T-helper 2 cell treated with Interferon-gamma antibody and Interleukin-4, amounts not matched to agents 5 μg/mL and 100 μg/mL, for 36 hours (primary cell): ENCODE measurements at places on chromosomes 7 and 10.

DNA sequence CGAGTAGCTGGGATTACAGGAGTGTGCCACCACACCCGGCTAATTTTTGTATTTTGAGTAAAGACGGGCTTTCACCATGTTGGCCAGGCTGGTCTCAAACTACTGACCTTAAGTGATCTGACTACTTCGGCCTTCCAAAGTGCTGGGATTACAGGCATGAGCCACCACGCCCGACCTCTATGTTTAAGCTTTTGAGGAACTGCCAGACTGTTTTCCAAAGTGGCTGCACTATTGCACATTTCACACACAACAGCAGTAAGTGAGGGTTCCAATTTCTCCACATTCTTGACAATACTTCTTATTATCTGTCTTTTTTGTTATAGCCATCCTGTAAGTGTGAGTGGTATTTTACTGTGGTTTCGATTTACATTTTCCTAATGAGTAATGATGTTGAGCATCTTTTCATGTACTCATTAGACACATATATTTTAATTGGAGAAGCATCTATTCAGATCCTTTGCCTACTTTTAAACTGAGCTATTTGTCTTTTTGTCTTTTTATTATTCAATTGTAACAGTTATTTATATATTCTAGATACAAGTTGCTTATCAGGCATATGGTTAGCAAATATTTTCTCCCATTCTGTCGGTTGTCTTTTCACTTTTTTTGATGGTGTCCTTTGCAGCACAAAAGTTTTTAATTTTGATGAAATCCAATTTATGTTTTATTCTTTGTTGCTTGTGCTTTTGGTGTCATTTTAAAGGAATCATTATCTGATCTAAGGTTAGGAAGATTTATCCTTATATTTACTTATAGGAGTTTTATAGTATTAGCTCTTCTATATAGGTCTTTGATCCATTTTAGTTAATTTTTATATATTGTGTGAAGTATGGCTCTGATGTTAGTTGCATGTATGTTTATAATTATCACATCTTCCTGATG lies 12.8 kb upstream of the IRF5 start:
- DNase-seq = no peak

DNA sequence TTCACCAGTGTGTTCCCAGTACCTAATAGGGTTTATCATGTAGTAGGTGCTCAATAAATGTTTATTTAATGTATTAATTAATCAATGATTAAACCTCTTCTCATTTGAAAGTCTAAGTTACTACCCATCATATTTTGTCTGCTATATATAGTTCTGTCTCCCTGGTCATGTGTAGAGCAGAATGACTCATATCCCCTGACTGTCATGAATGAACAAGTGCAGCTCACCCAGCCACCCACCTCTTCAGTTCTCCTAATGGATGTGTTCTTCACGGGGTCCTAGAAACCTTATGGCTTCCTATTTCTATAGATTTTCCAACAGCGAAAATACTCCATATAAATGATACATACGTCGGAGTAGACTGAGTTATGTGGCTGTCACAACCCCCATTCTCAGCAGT lies 64.5 kb downstream of the HIF1AN start:
- DNase-seq = no peak

DNA sequence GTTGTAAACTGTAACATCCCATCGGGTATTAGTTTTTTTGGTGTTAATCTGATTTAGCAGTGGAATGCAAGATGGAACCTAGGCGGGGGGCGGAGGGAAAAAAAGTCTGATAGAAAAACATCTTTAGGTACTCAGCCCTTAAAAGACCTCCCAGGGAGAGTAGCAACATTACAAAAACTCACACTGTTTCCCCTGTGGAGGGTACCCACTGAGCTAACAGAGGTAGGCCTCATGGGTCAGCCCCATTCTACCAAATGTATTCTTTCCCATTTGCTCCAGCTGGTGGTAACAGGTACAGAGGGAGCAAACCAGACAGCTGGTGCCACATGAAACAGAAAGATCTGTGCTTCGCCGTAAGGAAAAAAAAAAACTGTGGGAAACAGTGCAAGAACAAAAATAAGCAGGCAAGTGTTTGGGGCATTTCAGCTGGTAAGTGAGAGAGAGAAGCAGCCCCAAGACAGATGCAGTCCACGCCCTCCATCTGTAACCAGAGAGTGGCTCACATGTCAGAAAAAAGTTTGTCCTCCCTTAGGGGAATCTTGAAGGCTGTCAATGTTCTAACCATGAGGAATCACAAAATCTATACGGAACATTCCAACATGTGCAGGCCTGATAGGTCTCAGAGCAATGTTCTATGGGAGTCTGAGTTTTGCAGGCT lies 65.3 kb downstream of the HOXA1 start:
- DNase-seq = no peak

GRCh38 chr7:343227-343822 lies 53.4 kb downstream of the FOXL3 start:
- DNase-seq = no peak

DNA sequence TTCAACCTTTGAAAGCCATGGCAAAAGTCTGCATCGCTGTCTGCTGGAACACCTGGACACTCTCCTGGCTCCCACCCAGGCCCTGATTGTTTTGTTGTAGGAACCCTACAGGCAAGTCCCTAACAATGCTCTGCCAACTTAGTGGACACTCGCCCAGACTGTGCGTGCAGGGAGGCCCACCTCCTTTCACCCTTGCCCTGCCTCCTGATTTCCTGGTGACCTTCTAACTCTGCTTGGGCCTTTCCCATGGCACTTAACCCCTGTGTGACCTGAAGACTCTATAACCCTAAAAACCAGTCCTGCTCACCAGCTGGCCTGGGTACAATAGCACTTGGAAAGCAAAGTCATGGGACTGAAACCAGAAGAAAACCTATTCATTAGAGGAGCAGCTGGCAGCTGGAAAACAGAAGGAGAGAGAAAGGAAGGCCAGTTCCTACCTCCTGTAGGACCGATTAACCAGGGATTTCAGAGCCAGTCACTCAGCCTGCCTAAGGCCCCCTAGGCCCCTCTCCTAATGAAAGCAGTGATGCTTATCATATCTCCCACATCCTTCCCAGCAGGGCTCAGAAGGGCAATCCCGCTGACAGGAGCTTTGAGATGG lies 82.7 kb upstream of the KMT2E start:
- no peak for DNase-seq

- DNase-seq = no peak
Observed at GRCh38 chr10:124256151-124256550, 162.6 kb downstream of the OAT start.

DNA sequence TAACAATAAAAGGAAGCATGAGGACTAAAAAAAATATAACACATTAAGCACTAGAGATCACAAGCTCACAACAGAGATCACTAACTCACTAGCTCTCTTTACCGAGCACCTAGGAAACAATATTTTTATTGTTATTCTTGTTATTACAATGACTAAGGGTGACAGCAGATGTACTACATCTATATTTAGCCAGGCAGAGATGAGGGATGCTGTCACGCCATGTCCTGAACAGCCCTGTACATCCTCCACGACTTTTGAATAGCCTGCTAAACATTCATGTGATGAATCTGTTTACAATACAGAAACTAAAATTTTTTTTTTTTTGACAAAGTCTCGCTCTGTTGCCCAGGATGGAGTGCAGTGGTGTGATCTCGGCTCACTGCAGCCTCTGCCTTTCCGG lies 22.7 kb downstream of the FAM133B start:
- no peak for DNase-seq

DNA sequence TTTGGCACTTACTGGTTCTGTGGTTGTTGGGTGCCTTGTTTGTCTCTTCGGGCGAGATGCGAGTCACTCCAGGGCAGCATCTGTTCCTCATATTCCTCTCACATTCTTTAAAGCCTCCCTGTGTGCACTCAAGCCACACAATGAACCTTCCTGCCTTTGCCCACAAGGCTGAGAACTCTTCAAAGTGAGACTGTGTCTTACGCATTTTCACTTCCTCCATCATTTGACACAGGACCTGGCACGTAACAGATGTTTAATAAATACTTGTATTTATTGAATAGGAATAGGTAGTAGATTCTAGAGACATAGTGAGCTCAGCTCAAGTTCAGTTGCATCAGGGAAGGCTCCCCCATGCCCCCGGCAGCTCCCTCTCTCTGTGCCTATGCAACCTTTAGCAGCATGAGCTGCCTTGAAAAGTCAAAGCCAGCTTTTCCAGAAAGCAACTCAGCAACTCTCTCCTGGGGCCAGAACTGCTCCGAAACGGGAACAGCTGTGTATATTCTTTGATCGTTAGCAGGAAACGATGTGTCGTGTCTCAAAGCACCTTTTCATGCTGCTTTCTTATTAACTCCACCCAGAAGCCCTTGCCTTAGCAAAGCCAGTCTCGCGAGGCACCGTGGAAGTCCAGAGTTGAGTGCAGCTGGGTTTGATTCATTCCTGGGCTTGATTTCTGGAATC lies 97.5 kb downstream of the PFKFB3 start:
- DNase-seq = peak; percentile 33

- DNase-seq = no peak
Observed at GRCh38 chr7:42886129-42886528, 25.7 kb downstream of the C7orf25 start.

GRCh38 chr7:75048435-75049379 lies 24.9 kb downstream of the RCC1L start:
- no peak for DNase-seq

DNA sequence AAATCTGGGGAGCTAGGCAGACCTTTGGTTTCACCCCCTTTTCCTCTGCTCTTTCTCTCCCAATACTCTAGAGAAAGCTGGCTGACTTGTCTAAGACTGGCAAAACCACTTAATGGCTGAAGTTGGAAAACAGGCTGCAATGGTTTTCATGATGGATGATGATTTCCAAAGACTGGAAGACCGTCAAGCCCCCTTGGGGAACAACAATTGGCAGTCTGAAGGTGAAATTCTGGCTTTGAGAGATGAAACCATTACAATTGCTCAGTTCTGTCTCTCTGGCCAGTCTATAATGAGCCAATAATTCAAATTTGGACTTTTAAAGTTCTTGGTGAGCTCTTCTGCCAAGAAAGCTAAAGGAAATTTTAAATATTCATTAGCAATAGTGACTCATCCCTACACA lies 680.5 kb downstream of the PARD3 start:
- no peak for DNase-seq

GRCh38 chr10:123301077-123301857 lies 147.1 kb downstream of the BUB3 start:
- no peak for DNase-seq

DNA sequence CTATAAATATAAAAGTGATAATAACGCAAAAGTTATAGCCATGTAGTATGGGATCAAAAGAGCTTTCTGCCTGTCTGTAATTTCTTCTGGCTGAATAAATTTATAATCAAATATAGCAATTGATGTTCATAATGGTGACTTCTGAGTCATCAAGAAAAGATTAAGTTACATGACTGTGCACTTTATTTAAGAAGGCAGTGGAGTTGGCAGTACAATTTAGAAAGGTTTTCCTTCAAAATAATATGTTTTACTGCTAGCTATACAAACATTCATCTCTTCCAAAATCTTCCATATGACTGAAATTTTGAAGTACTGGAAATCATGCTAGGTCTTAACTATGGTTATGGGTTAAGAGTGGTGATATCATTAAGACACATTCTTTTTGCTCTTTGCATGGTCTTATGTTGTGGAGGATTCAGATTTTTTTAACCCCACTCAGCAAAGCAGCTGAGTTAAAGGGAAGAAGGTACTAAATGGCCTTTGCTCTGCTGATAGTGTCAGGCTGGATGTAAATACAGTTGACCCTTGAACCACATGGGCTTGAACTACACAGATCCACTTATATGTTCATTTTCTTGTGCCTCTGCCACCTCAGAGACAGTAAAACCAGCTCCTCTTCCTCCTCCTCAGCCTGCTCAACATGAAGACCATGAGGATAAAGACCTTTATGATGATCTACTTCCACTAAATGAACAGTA lies 323.6 kb downstream of the BBS9 start:
- no peak for DNase-seq

DNA sequence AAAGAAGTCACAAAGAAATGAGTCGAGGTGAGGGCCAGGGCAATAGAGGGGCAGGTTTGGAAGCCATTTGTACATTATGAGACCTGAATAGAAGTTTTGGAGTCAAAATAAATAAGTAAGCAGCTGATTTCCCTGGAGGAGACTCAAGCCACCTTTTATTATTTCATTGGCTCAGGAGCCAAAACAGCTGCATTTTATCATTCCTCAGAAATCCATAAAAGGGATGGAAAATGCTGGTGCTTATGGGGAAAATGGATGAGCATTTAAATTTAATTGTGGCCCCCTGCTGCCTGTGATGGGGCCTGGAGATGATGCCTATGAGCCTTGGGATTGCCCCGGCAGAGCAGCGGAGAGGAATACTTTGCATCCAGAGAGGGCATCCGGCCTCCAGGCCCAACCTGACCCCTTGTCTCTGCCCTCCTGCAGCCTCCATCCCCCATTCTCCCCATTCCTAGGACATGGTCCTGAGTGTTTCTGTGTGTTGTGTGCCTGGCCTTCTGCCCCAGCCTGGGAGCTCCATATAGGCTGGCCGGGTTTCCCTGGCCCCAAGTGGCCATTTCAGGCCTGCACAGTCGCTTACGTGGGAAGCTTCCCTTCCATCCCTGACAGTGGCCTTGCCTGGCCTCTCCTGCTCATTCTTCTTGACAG lies 296.8 kb upstream of the ZMIZ1 start:
- no peak for DNase-seq

DNA sequence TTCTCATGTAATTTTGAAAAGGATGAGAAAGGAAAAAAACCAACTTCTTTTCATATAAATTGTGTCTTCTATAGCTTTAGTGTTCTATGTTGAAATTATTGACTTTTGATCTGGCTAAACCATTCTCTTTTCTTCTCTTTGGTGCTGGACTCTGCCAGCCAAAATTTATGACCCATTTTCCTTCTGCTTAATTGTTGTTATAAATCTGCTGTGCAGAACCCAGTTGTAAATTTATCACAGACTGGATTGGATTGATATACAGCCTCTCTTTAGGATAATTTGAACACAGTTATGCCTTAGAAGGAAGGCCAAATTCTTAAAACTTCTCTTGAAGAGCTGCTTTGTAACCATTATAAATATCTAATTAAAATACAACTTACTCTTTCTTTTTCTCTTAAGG lies 93.8 kb downstream of the PARP12 start:
- no peak for DNase-seq

GRCh38 chr10:101588879-101589278 lies 758 bp downstream of the DPCD start:
- DNase-seq = no peak

GRCh38 chr7:70630440-70630817 lies 501.5 kb upstream of the GALNT17 start:
- no peak for DNase-seq

DNA sequence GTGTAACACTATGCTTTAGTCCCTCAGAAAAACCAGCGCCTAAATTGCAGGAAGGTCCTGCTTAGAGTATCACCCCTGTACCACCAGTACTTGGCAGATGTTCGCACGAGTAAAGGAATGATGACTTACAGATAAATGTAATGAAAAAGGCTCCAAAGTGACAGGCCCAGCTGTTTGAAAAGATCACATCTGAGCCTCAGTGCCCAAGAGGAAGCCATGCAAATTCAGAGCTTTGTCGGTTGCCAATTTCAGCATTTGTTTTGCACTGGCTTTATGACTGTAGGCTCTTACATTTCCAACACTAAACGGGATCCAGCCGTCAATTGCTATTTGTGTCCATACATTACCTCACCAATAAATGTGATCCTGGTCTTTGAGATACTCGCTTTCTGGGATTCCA lies 60.6 kb upstream of the GAD2 start:
- no peak for DNase-seq

- no peak for DNase-seq
Observed at GRCh38 chr10:114974625-114975024, 36.6 kb downstream of the TRUB1 start.
